ENCODE measurements at places on chromosomes 11 and 22.

DNA sequence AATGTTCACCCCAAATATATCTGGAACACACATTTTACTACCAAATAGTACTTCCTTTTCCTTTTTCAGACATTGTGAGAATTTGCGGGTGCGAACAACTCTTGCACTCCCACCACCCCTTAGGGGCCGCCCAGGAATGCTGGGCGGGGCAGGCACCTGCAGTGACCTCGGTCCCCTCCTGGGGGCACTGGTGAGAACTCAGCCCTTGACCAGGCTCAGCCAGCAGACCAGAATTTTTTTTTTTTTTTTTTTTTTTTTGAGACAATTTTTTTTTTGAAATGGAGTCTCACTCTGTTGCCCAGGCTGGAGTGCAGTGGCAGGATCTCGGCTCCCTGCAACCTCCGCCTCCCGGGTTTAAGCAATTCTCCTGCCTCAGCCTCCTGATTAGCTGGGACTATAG lies 75.8 kb downstream of the ARHGAP8 start:
- no peak for DNase-seq

DNA sequence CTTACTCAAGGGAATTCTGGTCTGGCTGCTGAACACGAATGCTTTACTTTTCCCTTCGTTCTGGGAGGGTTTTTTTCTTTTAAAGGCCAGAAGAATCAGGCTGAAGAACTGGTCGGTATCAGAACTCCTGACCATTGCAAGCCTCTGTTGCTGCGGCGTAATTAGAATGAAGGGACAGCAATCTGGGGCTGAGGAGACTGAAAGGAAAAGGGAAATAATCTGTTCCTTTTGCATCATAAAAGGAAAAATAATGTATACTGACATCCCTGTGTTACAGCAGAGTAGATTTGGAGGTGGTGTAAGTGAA lies 670 bp downstream of the SC5D start:
- DNase-seq = no peak

DNA sequence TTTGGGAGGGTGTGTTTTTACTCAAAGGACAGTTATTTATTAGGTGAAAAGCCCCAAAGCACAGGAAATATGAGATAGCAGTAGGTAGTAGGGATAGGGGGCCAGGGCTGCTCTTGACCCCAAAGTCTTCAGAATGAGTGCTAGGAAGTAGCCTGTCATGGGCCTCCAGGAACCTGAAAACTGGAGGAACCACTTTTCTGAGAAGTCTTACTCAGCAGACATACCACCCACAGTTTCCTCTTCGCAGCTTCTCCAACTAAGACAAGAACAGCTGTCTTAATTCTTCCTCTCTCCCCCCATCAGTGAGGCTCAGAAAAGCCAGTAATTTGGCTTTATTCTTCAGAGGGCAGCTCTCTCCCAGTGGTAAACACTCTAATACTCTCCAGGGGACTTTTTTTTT lies 84.0 kb upstream of the CTSC start:
- DNase-seq = peak; percentile 19

- peak; percentile 66 for DNase-seq
These were observed 106.8 kb upstream of the CLMP start for GRCh38 chr11:123301696-123302400.

GRCh38 chr11:59152312-59152951 lies 9.8 kb downstream of the FAM111A start:
- DNase-seq = no peak

DNA sequence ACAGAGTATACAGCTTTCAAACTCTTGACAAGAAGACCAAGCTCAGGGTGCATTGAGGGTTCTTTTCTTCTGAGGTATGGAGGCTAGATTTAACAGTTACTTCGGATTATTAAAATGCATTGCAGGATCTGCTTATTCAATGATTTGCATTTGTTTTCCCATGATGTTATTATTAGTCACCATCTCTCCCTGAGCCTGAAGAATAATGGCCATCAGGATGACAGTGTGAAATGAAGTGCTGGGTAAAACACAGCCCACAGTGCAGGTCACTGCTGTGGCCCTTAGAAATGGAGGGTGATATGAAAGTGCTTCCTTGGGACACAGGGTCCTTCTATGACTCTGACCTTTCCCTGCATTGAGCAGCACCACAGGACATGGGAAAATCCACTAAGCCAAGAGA lies 40.0 kb downstream of the TECTA start:
- no peak for DNase-seq

GRCh38 chr11:64285885-64286800 lies 495 bp downstream of the GPR137 start:
- no peak for DNase-seq

GRCh38 chr11:61685617-61685967 lies 5.4 kb downstream of the DAGLA start:
- no peak for DNase-seq

DNA sequence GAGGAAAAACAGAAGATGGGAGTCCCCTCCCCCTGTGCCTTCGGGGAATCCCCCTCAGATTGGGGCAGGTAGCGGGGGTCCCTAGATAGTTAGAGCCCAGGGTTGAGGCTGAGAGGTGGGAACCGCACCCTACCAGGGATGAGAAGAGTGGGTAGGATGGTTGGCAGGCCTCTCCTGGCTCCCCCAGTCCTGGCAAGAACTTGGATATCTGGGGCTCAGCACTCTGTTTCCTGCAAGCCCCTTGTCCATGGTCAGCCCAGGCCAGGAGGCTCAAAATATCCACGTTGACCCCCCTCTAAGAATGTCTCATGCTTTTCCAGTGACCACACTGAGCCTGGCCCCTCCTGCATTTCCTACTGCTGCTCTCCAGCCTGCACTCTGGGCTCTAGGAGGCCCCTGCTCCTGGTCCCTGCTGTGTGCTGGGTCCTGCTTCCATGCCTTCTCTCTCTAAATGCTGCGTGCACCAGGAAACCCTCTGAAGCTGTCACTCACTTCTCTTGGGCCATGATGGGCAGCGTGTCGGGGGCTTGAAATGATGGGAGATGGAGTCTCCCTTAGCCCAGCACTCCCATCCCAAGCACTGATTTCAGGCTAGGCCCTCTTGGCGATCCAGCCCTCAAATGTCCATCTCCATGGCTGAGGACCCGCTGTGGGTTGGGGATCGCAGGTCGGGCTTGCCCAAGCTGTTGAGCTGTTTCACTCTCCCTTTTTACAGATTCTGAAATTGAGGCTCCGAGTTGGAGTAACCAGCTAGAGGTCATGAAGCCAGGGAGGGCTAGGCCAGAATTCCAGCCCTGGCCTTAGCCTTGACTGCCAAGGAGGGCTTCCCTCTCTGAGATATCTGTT lies 2.0 kb downstream of the MAP3K11 start:
- DNase-seq = no peak

GRCh38 chr11:10659339-10660216 lies 34.0 kb downstream of the IRAG1 start:
- DNase-seq = no peak

GRCh38 chr11:77127920-77128691 lies at the start of gene MYO7A:
Gene MYO7A (plus strand): TSS chr11:77128246. CDS start chr11:77130635, 2,389 bp downstream.
- no peak for DNase-seq

- no peak for DNase-seq
These were observed 25.5 kb downstream of the CTTN start for GRCh38 chr11:70423523-70424505.

- DNase-seq = no peak
These were observed 22.7 kb downstream of the OOSP3 start for GRCh38 chr11:59901306-59901705.

GRCh38 chr11:61551634-61552033 lies 29.2 kb downstream of the SYT7 start:
- DNase-seq = no peak

DNA sequence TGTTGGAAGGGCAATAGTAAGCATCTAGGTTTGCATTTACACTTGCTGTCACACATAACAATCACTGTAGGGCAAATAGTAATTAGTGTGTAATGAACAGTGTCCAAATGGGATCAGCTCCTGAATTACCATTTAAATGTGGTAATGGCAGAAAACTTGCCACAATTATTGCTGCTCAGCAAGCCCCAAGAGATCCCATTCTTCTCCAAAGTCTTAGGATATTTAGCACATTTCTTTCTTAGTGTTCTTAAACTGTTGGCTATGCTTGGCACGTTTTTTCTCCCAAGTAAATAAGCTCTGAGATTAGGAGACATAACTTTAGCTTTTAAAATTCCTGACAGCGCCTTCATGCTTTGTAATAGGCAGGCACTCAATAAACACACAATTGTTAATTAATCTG lies 1037.0 kb downstream of the DLG2 start:
- no peak for DNase-seq

GRCh38 chr11:56932572-56933220 lies 56.0 kb upstream of the OR5AK2 start:
- DNase-seq = no peak

DNA sequence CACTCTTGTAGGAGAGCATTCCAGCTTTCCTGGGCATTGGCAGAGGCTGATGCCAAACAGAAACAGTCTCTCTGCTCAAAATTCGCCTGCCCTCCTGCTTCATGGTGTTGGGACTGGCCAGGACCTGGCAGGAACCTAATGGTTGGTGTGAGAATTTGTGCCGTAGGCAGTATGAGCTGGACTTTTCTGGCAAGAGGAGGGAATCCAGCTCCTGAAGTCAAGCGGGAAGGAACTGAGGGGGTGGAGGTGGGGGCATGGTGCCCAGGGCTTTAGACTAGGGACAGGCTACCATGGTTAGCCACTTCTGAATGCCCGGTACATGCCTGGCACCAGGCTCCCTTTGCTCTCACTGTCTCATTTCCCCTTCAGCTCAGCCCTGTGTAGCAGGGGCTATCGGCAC lies 6.9 kb upstream of the TOMM22 start:
- DNase-seq = no peak

GRCh38 chr22:48235744-48236143 lies 1473.3 kb downstream of the TBC1D22A start:
- DNase-seq = no peak

- no peak for DNase-seq
These were observed 22.1 kb upstream of the MGAT3 start for GRCh38 chr22:39434721-39435120.

GRCh38 chr11:1608363-1608762 lies at the start of gene KRTAP5-3:
Gene KRTAP5-3 (minus strand): TSS chr11:1608463. CDS start chr11:1608385, 78 bp downstream.
- DNase-seq = no peak

DNA sequence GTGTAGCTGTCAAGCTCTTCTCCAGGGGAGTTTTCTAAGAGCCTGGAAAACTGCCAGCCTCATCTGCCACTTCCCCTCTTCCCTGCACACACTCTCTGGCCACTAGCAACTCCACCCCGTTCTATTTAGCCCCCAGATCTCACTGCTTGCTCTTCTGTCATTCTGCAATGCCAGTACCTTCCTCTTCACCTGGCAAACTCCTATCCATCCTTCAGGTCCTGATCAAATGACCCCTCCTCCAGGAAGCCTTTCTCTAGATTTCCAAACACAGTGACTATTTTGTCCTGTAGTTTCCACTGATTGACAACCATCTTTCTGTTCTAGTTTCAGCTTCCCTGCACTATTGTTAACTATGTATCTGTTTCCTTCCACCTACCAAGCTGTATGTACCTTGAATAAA lies 437.7 kb downstream of the SOX6 start:
- no peak for DNase-seq

DNA sequence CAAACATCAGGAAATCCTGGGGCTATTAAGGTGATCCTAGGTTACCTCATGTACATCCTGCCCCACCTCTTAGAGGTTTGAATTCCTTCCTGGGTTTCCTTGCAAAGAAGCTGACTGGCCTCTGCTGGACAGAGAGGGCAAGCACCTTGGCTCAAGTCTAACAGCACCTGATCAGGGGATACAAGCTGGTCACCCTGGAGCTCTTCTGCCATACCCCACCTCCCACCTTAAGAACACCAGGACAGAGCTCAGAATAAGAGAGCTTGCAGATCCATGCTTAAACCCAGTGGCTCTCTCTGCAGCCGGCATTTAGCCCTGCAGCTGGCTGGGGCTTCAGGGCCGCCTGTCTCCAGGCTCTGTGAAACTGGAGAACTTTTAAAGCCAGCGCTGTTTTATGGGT lies 386.6 kb upstream of the NARS2 start:
- DNase-seq = no peak

DNA sequence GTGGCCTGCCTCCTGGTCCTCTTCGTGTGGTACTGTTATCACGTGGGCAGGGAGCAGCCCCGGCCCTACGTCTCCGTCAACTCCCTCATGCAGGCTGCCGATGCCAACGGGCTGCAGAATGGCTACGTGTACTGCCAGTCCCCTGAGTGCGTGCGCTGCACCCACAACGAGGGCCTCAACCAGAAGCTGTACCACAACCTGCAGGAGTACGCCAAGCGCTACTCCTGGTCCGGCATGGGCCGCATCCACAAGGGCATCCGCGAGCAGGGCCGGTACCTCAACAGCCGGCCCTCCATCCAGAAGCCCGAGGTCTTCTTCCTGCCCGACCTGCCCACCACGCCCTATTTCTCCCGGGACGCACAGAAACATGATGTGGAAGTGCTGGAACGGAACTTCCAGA lies 4.7 kb downstream of the ASPHD2 start:
- no peak for DNase-seq
